Upper lobe of left lung (tissue), 6 donors: ENCODE measurements at places on chromosomes 7 and 10. TPM values are rescaled to one million over a fixed set of nuclear protein-coding genes. Genes with fewer than 3 reads are reported as not detected.

DNA sequence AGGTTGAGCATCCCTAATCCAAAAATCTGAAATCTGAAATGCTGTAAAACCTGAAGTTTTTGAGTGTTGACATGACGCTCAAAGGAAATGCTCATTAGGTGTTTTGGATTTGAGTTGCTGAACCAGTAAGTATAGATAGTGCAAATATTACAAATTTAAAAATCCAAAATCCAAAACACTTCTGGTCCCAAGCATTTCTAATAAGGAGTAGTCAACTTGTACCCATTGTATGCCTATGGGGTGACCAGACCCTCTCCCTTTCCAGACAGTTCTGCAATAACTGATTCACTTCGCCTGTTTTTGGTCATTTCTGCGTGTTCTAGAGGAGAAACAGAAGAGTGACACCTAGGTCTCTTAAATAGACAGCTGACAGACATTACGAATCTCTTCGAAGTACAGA lies 90.3 kb downstream of the MMRN2 start:
- no peak overlapping the region for H3K27ac ChIP-seq
- H3K4me3 ChIP-seq: no peak overlapping the region
- peaks cover 7% of the 10 kb centered on the region for H3K4me1 ChIP-seq
- H3K36me3 ChIP-seq: no peaks in the 10 kb centered on the region
- H3K27me3 ChIP-seq: no peaks in the 10 kb centered on the region

- no peaks in the 10 kb centered on the region for H3K4me1 ChIP-seq
- H3K4me3 ChIP-seq: no peak overlapping the region
Measured at GRCh38 chr10:59741048-59741447, 12.2 kb downstream of the MRLN start.

GRCh38 chr10:102620591-102621442 lies 23.5 kb upstream of the TRIM8 start:
- no peaks in the 10 kb centered on the region for H3K27me3 ChIP-seq
- H3K4me1 ChIP-seq: peaks cover 43% of the 10 kb centered on the region
- H3K36me3 ChIP-seq: no peaks in the 10 kb centered on the region
- no peak overlapping the region for H3K4me3 ChIP-seq
- DNase-seq: no peak

- no peaks in the 10 kb centered on the region for H3K36me3 ChIP-seq
- H3K27me3 ChIP-seq: no peaks in the 10 kb centered on the region
- no peak for DNase-seq
- H3K27ac ChIP-seq: no peak overlapping the region
- H3K4me1 ChIP-seq: no peaks in the 10 kb centered on the region
Measured at GRCh38 chr10:33938001-33938400, 603.5 kb upstream of the NRP1 start.

Gene MGMT
- 20.9 TPM for total RNA-seq

- DNase-seq: peak; percentile 34
- H3K4me3 ChIP-seq: no peak overlapping the region
- peak overlapping the region; percentile 21 for H3K27ac ChIP-seq
Measured at GRCh38 chr7:44712012-44712411, 36.6 kb upstream of the ZMIZ2 start.

DNA sequence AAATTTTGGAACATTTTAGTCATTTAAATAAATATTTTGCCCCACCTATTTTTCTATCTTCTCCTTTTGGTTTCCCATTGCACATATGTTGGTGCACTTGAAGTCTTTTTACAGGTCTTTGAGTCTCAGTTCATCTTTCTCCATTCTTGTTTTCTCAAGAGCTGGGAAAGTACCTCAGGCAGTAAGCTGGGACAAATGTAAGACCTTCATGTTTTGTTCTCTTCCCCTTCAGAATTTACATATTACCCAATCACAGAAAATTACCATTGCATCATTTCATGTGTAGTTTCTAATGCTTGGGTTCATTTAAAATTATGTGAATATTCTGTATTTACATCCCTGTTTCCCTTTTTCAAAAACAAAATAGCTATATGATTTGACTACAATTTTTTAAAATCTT lies 1150.0 kb upstream of the POT1 start:
- H3K36me3 ChIP-seq: no peaks in the 10 kb centered on the region
- H3K27ac ChIP-seq: no peak overlapping the region
- no peaks in the 10 kb centered on the region for H3K27me3 ChIP-seq
- no peaks in the 10 kb centered on the region for H3K4me1 ChIP-seq
- H3K4me3 ChIP-seq: no peak overlapping the region

Gene STEAP1B
- 0.92 TPM for total RNA-seq

Gene INMT
- 70.5 TPM for total RNA-seq

DNA sequence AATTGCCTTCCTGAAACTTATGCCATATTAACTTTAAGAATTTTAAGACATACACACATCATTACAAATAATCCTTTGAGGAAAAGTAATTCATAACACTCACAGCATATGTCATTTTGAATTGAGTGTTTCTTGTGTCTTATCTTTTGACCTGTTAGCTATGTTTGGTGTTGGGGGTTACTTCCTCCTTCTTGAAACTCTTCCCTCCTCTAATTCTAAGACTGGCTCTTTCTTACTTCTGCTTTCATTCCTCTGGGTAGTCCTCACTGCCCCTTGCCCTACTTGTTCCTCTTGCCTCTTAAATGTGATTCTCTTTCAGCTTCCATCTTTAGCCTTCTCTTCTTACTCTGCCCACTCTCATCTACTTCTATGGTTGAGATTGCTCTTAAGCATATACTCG lies 28.3 kb upstream of the PIP4K2A start:
- no peaks in the 10 kb centered on the region for H3K27me3 ChIP-seq
- H3K4me3 ChIP-seq: no peak overlapping the region
- H3K36me3 ChIP-seq: no peaks in the 10 kb centered on the region
- no peak for DNase-seq

GRCh38 chr10:27805180-27805579 lies 59.6 kb upstream of the MKX start:
- no peaks in the 10 kb centered on the region for H3K36me3 ChIP-seq
- no peaks in the 10 kb centered on the region for H3K4me1 ChIP-seq
- DNase-seq: no peak
- no peaks in the 10 kb centered on the region for H3K27me3 ChIP-seq
- H3K4me3 ChIP-seq: no peak overlapping the region

- no peaks in the 10 kb centered on the region for H3K36me3 ChIP-seq
- H3K27me3 ChIP-seq: no peaks in the 10 kb centered on the region
- no peak overlapping the region for H3K4me3 ChIP-seq
- H3K27ac ChIP-seq: no peak overlapping the region
Measured at GRCh38 chr7:136144182-136144581, 167.0 kb upstream of the MTPN start.

Gene ENKUR
- total RNA-seq: 0.44 TPM

DNA sequence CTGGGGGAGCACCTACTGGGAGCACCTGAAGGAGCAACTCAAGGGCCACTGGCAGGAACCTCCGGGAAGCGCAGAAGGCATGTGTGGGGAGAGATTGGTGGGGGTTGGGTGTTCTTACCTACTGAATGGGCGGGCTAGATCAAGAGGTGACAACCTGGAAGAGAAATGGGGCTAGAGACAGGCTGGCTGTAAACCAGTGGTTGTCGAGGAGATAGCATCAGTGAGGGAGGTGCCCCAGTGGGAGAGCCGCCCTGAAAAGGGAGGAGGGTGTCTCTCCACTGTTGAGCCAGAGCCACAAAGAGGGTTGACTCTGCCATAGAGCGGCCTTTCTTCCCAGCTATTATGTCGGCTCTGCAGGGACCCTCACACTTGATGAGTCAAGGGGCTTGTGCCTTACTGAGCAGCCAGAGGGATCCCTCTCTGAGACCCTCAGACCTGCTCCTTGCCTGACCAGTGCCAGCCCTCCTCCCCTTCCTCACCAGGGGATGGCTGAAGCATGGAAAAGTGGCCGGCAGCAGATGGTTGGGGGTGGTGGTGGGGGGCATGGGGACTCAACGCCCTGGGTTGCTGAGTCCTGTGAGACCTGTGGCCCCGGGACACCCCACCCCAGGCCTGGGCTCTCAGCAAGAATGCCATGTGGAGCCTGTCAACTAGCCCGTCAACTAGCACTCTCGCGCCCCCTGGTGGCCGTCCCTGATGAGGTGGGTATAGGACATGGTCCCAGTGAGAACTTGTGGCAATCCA lies 36.4 kb upstream of the PURB start:
- H3K27ac ChIP-seq: no peak overlapping the region
- no peaks in the 10 kb centered on the region for H3K4me1 ChIP-seq
- DNase-seq: peak; percentile 92
- H3K4me3 ChIP-seq: no peak overlapping the region

- no peak overlapping the region for H3K27ac ChIP-seq
- H3K36me3 ChIP-seq: no peaks in the 10 kb centered on the region
- H3K4me1 ChIP-seq: no peaks in the 10 kb centered on the region
- no peak overlapping the region for H3K4me3 ChIP-seq
- no peak for DNase-seq
Measured at GRCh38 chr10:4217653-4218052, 432.6 kb upstream of the KLF6 start.

GRCh38 chr7:132328047-132328620 lies 248.1 kb downstream of the PLXNA4 start:
- no peaks in the 10 kb centered on the region for H3K27me3 ChIP-seq
- no peak for DNase-seq
- no peak overlapping the region for H3K4me3 ChIP-seq
- H3K27ac ChIP-seq: no peak overlapping the region
- H3K4me1 ChIP-seq: no peaks in the 10 kb centered on the region

Gene GPR15LG
- not detected for total RNA-seq

DNA sequence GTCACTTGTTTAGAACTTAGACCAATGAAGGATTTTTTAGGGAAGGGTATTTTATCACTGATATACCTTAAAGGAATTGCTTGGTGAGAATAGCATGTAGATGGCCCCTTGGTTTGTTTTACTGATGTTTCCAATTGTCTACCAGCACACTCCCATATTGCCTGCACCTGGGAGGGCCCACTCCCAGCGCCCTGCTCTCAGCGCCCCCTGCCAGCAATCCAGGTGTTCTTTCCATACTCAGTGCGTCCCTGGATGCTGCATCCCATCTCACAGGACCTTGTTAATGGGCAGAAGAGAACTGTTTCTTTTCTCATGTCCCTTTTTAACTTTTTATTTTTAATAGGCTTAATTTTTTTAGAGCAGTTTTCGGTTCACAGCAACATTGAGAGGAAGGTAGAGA lies 24.1 kb upstream of the SFRP5 start:
- no peaks in the 10 kb centered on the region for H3K27me3 ChIP-seq
- DNase-seq: no peak
- no peak overlapping the region for H3K27ac ChIP-seq
- H3K4me1 ChIP-seq: peaks cover 2% of the 10 kb centered on the region

Gene CYP2C19
- total RNA-seq: not detected

- no peaks in the 10 kb centered on the region for H3K27me3 ChIP-seq
- H3K4me3 ChIP-seq: no peak overlapping the region
- no peak for DNase-seq
- H3K4me1 ChIP-seq: no peaks in the 10 kb centered on the region
Measured at GRCh38 chr7:32694182-32694581, 197.4 kb downstream of the KBTBD2 start.

GRCh38 chr10:133189256-133189655 lies 29.2 kb downstream of the KNDC1 start:
- no peaks in the 10 kb centered on the region for H3K27me3 ChIP-seq
- no peak overlapping the region for H3K27ac ChIP-seq
- H3K4me3 ChIP-seq: no peak overlapping the region
- no peaks in the 10 kb centered on the region for H3K36me3 ChIP-seq
- DNase-seq: no peak
- H3K4me1 ChIP-seq: no peaks in the 10 kb centered on the region

GRCh38 chr10:132058793-132059759 lies 6.7 kb upstream of the JAKMIP3 start:
- no peaks in the 10 kb centered on the region for H3K27me3 ChIP-seq
- no peak overlapping the region for H3K27ac ChIP-seq
- H3K4me3 ChIP-seq: no peak overlapping the region

- peaks cover 14% of the 10 kb centered on the region for H3K4me1 ChIP-seq
- no peak overlapping the region for H3K27ac ChIP-seq
- DNase-seq: no peak
- H3K4me3 ChIP-seq: no peak overlapping the region
Measured at GRCh38 chr10:11516431-11516746, 95.1 kb downstream of the USP6NL start.

GRCh38 chr10:45058580-45058979 lies 57.9 kb downstream of the ZNF22 start:
- H3K4me3 ChIP-seq: no peak overlapping the region
- no peaks in the 10 kb centered on the region for H3K4me1 ChIP-seq
- no peaks in the 10 kb centered on the region for H3K27me3 ChIP-seq
- no peak for DNase-seq
- H3K36me3 ChIP-seq: no peaks in the 10 kb centered on the region

Gene GPRIN2
- 59.8 TPM for total RNA-seq

Gene PRKAR1B
- 21.0 TPM for total RNA-seq
